ENCODE measurements at places on chromosomes 11 and 22.

DNA sequence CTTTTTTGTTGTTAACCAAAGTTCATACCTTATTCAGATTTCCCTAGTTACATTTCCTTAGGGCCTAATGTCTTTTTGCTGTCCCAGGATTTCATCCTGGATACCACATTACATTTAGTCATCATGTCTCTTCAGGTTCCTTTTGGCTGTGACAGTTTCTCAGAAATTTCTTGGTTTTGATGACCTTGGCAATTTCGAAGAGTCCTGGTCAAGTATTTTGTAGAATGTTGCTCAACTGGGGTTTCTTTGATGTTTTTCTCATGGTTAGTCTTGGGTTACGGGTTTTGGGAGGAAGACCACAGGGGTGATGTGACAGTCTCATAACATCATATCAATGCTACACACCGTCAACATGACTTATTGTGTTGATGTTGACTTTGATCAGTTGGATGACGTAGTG, 39.8 kb upstream of the FDX1 start:
- DNase-seq = no peak

GRCh38 chr11:87767615-87768014, 407.6 kb downstream of the RAB38 start:
- no peak for DNase-seq

GRCh38 chr11:85652786-85653447, 5.2 kb downstream of the TMEM126A start:
- DNase-seq = no peak

- peak; percentile 86 for DNase-seq
Observed at GRCh38 chr11:2825889-2826678, 59.5 kb downstream of the CDKN1C start.

All from urothelium cell line (cell line).